ENCODE measurements at places on chromosomes 2 and 18.

DNA sequence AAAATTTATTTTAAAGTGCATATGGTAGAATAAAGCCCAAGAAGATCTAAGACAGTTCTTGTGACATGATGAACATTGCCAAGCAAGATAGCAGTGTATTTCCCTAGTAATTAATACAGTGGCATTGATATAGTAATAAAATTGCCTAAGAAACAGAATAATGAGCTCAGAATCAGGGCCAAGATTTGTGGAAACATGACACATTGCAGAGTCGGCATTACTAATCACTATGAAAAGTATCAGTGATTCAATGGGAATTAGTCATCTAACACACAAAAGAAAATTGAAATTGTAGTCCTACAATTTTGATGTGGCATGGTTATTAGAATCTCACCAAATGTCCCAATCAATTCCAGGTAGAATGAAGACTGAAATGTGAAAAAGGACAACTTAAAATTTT lies 243.0 kb upstream of the CYRIA start:
- DNase-seq, result no peak

DNA sequence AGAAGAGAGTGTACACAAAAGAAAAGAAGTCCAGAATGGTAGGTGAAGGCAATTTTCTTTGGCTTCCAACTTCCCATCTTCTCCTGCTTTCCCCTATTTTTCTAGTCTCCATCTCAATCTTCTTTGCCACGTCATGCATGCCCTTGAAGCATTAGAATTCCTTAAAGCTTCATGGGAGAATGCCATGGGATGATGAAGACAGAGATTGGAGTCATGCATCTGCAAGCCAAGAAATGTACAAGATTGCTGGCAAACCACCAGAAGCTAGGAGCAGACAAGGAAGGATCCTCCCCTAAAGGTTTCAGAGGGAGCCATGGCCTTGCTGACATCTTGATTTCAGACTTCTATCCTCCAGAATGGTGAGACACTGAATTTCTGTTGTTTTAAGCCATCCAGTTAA lies 305.9 kb downstream of the HRH4 start:
- DNase-seq, result no peak

DNA sequence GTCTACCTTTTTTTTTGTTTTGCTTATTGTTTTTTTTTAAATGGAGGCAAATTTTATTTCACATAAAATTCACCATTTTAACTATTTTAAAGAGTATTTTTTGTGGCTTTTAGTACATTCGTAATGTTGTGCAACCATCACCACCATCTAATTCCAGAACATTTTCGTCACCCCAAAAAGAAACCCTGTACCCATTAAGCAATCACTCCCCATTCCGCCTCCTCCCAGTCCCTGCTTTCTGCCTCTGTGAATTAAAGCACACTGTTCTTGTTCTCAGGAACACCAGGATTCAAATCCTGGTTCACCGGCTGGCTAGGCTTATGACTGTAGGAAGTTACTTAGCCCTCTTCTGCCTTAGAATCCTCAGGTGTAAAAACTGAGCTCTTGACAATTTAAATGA lies 36.9 kb upstream of the EPAS1 start:
- DNase-seq, result no peak

- no peak for DNase-seq
Measured at GRCh38 chr18:58541146-58541788, 87.6 kb downstream of the ALPK2 start.
